ENCODE measurements at places on chromosomes 1 and 21. TPM values are rescaled to one million over a fixed set of nuclear protein-coding genes. Genes with fewer than 3 reads are reported as not detected.

LRRC71 gene
- not detected for total RNA-seq

POGK gene
- total RNA-seq: 46.9 TPM

SPRR5 gene
- not detected for total RNA-seq

KRTAP7-1 gene
- not detected for total RNA-seq

LIN28A gene
- 868 TPM for total RNA-seq

SLC5A3 gene
- 7.2 TPM for total RNA-seq

GJA8 gene
- not detected for total RNA-seq

GBP7 gene
- total RNA-seq: not detected
